Keratinocyte (primary cell): ENCODE measurements at places on chromosomes 4 and X. TPM values are rescaled to one million over a fixed set of nuclear protein-coding genes. Genes with fewer than 3 reads are reported as not detected.
A peak's percentile ranks its signal among the peaks of the same experiment; 100 is the strongest.

DNA sequence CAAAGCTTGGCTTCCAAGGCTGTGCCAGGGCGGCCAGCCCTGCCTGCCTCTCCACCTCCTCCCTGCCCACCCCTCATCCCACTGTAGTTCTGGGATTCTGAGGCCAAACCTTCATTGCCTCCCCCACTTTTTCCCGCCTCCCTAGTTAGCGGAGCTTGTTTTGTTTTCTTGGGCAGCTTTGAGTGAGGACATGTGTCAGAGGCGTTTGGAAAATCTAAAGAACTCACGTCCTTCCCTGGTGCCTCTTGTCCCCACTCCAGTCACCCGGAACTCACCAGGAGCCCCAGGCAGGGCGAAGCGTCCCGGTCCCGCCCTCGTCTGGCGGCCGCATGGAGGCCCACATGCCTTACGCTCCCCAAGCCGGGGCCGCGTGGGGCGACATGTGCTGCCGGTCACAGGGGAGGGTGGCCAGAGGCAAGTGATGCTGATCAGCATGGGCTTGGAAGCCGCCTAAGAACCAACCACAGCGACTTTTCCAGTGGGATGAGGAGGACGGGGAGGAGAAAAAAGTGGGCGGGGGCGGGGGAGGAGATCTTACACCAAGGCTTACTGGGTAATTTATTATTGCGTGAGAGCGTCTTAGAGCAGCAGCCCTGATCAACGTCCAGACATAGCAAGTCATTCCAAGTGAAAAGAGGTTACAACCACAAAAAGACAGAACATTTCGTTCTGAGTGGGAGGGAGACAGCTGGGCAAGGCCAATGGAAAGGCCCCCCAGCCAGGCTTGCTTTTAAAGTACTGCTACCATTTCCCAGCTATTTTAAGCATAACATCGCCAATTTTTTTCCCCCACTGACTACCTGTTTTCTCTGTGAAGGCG, 48.5 kb downstream of the PRPS1 start:
- H3K27me3 ChIP-seq = no peaks in the 10 kb centered on the region
- peak overlapping the region; percentile 88 for H3K27ac ChIP-seq
- DNase-seq = no peak
- no peaks in the 10 kb centered on the region for H3K36me3 ChIP-seq
- peak overlapping the region; percentile 77 for H3K4me3 ChIP-seq
- peaks cover 38% of the 10 kb centered on the region for H3K4me1 ChIP-seq

Gene SPANXN4
- polyA plus RNA-seq = not detected in 3 replicates

DNA sequence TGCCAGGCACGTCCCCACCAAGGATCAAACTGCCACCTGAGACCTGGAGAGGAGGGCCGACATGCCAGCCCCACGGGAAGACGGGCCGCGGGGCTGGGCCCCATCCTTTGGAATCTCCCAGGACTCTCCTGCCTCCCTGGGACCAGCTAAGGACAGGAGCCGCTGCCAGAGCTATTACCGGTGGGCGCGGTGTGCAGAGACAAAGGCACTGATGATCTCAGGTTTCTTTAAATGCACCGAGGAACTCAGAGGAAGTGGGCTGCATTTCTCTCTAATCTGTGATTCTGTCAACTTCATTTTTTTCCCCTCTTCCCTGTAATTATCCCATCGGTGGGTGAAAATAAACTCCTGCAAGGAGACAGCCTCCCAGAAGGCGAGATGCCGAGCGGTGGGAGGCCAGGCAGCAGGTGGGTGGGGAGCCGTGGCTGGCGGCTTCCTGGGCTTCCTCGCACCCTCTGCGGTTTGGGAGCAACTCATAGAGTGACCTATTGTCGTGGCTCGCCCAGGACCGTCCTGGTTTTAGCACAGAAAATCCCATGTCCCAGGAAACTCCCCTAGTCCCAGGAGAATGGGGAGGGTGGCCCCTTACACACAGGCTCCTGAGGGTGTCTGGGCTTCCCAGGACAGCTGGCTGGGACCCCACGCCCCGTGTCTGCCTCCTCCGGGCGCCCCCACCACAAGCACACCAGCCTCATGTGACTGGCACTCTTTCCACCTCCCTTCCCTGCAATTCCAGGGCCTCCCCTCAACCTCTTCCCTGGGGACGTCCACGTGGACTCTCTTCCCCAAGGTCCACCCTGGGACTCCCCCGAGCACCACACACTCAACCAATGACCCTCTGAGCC, 62.3 kb upstream of the ADRA2C start:
- no peak overlapping the region for H3K27ac ChIP-seq
- H3K4me3 ChIP-seq = no peak overlapping the region
- peaks cover 37% of the 10 kb centered on the region for H3K27me3 ChIP-seq
- no peaks in the 10 kb centered on the region for H3K36me3 ChIP-seq
- no peak for DNase-seq
- H3K4me1 ChIP-seq = no peaks in the 10 kb centered on the region

Gene MSX1
- 0.06 to 0.10 TPM in 2 of 3 replicates, not detected in the other for polyA plus RNA-seq

Gene STOX2
- polyA plus RNA-seq = 0.79 to 2.2 TPM (median 1.6 TPM) in 3 replicates

- peaks cover 22% of the 10 kb centered on the region for H3K4me1 ChIP-seq
- no peak for DNase-seq
- H3K36me3 ChIP-seq = no peaks in the 10 kb centered on the region
Observed at GRCh38 chrX:53476371-53476770, 42.2 kb upstream of the HSD17B10 start.

Gene MECP2
- 7.2 to 12.4 TPM (median 9.9 TPM) in 3 replicates for polyA plus RNA-seq

GRCh38 chr4:95219109-95219508, 329.7 kb downstream of the UNC5C start:
- H3K27me3 ChIP-seq = no peaks in the 10 kb centered on the region
- no peak for DNase-seq
- H3K27ac ChIP-seq = no peak overlapping the region
- no peaks in the 10 kb centered on the region for H3K36me3 ChIP-seq
- H3K4me3 ChIP-seq = no peak overlapping the region

DNA sequence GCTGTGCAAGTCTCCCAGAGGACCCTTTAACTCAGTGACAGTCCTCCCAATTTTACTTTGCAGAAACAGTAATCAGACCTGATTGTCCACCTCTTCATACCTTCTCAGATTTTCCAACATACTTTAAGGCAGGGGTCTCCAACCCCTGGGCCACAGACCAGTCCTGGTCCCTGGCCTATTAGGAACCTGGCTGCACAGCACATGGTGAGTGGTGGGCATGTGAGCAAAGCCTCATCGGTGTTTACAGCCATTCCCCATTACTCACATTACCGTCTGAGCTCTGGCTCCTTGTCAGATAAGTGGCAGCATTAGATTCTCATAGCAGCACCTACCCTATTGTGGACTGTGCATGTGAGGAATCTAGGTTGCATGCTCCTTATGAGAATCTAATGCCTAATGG, 74.3 kb downstream of the TECRL start:
- no peaks in the 10 kb centered on the region for H3K27me3 ChIP-seq
- H3K4me1 ChIP-seq = no peaks in the 10 kb centered on the region
- DNase-seq = no peak
- no peak overlapping the region for H3K27ac ChIP-seq
- no peaks in the 10 kb centered on the region for H3K36me3 ChIP-seq
- no peak overlapping the region for H3K4me3 ChIP-seq

DNA sequence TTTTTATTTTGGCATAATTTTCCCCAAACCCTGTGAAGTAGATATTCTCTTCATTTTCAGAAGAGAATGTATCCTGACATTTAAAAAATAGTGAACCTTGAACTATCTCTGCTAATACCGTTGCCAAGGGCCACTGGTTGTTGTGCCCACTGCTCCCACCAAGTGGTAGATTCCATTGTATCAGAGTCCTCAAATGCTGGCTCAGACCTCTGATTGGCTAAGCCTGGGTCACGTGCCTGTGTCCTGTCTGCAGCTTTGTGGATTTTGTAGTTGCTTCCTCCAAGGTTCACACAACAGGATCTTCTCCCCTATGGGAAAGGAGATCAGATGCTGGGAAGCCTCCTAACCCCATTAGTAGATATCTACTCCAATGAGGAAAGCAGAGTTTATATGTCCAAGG, 104.8 kb upstream of the CASK start:
- H3K4me1 ChIP-seq = no peaks in the 10 kb centered on the region
- H3K4me3 ChIP-seq = no peak overlapping the region
- no peak for DNase-seq

Gene GYPB
- polyA plus RNA-seq = not detected in 3 replicates

GRCh38 chr4:123555233-123555806, 158.7 kb downstream of the SPRY1 start:
- H3K4me1 ChIP-seq = peaks cover 22% of the 10 kb centered on the region
- no peaks in the 10 kb centered on the region for H3K27me3 ChIP-seq
- DNase-seq = no peak
- H3K36me3 ChIP-seq = no peaks in the 10 kb centered on the region
- peak overlapping the region; percentile 52 for H3K4me3 ChIP-seq

DNA sequence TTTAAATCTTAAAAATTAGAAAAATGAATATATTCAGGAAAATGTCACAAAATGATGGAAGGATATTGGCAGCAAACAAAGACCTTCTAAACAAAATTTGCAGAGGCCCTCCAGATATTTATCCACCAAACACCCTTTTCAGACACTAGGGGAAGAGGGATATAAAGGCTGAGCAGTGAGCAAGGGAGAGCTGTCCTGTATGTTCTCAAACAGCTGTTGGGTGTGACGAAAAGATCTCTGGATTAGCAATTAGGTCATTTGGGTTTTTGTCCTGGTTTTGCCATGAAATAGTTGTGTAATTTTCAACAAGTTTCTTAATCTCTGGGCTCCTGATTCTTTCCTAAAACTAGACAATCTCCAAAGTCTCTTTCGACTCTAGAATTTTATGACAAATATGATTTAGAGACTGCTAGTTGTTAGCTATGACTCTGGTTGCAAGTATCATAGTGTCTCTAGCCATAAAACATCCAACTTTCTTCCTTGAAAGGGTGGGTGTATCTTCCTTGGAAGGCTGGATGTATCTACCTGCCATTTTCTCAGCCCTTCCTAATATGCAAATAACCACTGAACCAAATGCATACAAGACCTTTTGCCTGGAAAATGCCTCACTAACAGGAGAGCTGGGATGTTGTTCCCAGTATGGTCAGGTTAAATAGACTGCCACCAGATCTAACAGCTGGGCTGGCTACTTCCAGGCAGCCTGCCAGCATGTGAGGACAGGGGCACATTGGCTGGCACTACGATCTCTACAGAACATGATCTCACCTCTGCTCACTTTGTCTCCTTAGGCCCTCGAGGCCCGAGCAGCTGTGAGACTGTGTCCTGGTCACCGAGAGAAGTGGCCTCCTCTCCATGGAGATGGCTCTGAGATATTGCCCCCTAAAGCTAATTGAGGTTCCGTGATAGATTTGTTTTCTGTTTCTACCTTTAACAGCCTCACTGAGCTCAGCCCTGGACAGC, 225.5 kb upstream of the JADE1 start:
- no peak for DNase-seq
- no peak overlapping the region for H3K4me3 ChIP-seq
- no peaks in the 10 kb centered on the region for H3K4me1 ChIP-seq
- no peak overlapping the region for H3K27ac ChIP-seq

DNA sequence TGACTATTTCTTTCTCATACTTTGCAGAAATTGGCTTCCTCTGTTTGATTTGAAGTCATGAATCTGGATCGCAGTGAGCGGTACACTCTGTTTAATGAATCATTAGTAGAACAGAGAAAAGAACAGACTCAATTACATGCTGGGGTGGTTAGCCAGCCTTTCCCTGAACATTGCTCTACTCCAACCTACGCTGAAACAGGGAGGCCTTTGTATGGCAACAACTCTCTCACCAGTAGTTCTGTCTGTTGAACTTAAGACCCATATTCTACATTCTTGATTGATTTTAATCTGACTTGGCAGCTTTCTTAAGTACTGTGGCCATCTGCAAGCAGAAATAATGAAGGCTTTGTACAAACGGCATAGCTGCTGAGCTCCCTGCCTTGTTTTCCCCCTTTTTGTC, 19.0 kb upstream of the AP1S2 start:
- no peak for DNase-seq
- no peaks in the 10 kb centered on the region for H3K27me3 ChIP-seq
- no peak overlapping the region for H3K4me3 ChIP-seq
- no peak overlapping the region for H3K27ac ChIP-seq
- no peaks in the 10 kb centered on the region for H3K36me3 ChIP-seq

GRCh38 chrX:87873347-87873941, 355.8 kb downstream of the KLHL4 start:
- no peaks in the 10 kb centered on the region for H3K4me1 ChIP-seq
- no peak for DNase-seq
- H3K36me3 ChIP-seq = no peaks in the 10 kb centered on the region
- no peak overlapping the region for H3K27ac ChIP-seq
- H3K4me3 ChIP-seq = no peak overlapping the region

GRCh38 chr4:3713817-3714641, 52.2 kb upstream of the ADRA2C start:
- no peaks in the 10 kb centered on the region for H3K36me3 ChIP-seq
- H3K27me3 ChIP-seq = peaks cover 7% of the 10 kb centered on the region
- no peaks in the 10 kb centered on the region for H3K4me1 ChIP-seq
- no peak for DNase-seq
- no peak overlapping the region for H3K27ac ChIP-seq
- no peak overlapping the region for H3K4me3 ChIP-seq

GRCh38 chr4:110637408-110638088, 14.7 kb upstream of the PITX2 start:
- no peak overlapping the region for H3K27ac ChIP-seq
- no peaks in the 10 kb centered on the region for H3K36me3 ChIP-seq
- no peaks in the 10 kb centered on the region for H3K4me1 ChIP-seq
- H3K4me3 ChIP-seq = no peak overlapping the region

GRCh38 chr4:88831031-88831430, 133.4 kb upstream of the NAP1L5 start:
- H3K4me1 ChIP-seq = peaks cover 4% of the 10 kb centered on the region
- H3K36me3 ChIP-seq = no peaks in the 10 kb centered on the region
- no peak overlapping the region for H3K27ac ChIP-seq

Gene ATP2B3
- not detected in 3 replicates for polyA plus RNA-seq

DNA sequence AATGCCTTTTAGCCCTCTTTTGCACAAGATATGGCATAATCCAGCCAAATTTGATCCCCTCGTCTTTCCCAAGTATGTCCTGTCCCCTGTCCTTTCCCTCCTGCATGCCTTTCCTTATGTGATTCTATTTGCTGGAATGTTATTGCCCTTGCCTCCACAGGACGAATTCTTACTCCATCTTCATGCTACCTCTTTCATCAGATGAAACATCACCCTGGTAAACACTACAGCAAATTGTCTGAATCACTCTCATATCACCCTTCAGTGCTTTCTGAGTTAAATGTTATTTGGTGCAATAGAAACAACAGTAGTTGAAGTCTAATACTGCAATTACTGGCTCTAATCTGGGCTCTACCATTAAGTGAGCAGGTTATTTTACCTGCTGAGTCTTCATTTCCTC, 52.2 kb upstream of the FAT1 start:
- H3K27me3 ChIP-seq = no peaks in the 10 kb centered on the region
- no peak for DNase-seq
- H3K36me3 ChIP-seq = no peaks in the 10 kb centered on the region
- H3K4me3 ChIP-seq = no peak overlapping the region
- H3K4me1 ChIP-seq = peaks cover 22% of the 10 kb centered on the region

GRCh38 chr4:26030780-26031179, 116.8 kb downstream of the SMIM20 start:
- no peak overlapping the region for H3K4me3 ChIP-seq
- peaks cover 19% of the 10 kb centered on the region for H3K27me3 ChIP-seq
- no peaks in the 10 kb centered on the region for H3K36me3 ChIP-seq
